Right forelimb (tissue), 1 donor: ENCODE measurements at places on chromosomes 2 and 18.

GRCh38 chr2:191155608-191156071, 4.8 kb upstream of the STAT4 start:
- no peak for DNase-seq

DNA sequence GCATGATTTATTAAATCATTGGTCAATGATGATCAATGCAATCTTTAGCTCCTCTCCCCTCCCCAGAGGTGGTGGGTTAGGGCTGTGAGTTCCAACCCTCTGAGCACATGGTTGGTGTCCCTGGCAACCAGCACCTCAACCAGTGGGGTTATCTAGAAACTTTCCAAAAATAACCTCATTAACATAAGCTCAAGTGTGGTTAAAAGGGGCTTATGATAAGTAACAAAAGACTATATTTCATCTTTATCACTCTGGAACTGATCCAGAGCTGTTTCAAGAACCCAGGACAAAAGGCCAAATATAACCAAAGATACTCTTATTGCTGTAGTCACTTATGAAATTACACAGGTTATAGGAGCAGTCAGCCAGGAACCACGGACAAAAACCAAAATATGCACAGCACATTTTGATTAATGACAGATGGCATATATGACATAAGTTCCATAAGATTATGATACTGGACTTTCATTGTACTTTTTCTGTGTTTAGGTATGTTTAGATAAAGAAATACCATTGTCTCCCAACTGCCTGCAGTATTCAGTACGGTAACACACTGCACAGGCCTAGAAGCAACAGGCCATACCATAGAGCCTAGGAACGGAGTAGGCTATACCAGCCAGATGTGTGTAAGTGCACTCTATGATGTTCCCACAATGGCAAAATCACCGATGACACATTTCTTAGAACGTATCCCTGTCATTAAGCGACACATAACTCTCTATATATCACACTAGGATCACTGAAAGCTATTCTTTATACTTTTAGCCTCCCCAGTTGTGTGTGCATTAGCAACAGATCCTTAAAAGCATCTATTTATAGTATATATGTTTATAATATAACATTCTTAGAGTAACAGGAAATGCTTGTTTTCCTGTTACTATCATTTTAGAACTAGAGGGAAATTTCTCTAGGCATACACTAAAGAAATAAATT, 31.9 kb downstream of the KIDINS220 start:
- no peak for DNase-seq

GRCh38 chr18:2853926-2854664, 7.3 kb downstream of the EMILIN2 start:
- no peak for DNase-seq

GRCh38 chr18:25144820-25145219, 207.1 kb downstream of the ZNF521 start:
- no peak for DNase-seq

GRCh38 chr18:75314117-75314516, 103.5 kb downstream of the TSHZ1 start:
- no peak for DNase-seq

GRCh38 chr2:12057436-12058166, 311.2 kb downstream of the LPIN1 start:
- no peak for DNase-seq

- DNase-seq = no peak
These were observed 496.1 kb downstream of the EIPR1 start for GRCh38 chr2:2881499-2881898.

- DNase-seq = no peak
These were observed 277.0 kb upstream of the MAP2 start for GRCh38 chr2:209146682-209147320.

DNA sequence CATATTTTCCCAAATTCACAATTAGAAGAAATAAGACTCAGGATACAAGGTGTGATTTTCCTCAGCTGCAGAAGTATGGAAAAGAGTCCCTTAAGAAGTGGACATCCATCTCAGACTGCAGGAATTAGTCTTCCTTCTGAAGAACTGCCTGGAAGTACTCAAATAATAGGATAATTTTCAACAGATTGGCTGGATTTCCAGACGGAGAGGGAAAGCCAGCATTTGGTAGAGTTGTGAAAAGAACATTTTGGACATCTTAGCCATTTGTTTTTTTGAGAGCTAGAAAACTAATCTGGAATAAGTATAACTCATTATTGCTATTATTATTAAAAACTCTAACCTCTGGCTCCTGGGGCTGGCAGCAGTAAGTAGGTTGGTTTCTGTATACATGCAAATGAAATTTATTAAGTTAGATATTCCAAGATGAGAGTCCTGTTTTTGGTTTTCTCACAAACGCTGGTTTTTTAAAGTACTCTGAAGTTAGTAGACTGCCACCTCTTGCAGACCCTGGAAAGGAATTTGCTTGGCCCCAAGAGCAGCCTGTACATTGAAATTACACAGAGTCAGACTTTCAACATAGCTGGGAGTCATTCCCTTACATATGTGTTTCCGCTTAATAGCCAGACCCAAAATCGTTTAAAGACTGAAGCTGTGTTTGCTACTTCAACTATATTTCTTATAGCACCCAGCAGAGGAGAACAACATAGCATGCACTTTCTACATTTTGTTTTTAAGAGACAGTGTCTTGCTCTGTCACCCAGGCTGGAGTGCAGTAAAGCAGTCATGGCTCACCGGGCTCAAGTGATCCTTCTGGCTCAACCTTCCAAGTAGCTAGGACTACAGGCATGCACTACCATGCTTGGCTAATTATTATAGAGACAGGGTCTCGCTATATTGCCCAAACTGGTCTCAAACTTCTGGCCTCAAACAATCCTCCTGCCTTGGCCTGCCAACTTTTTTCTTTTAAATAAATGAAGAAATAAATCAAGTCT, 142.4 kb downstream of the THADA start:
- DNase-seq = no peak

GRCh38 chr2:194090251-194090905, 1566.6 kb upstream of the SLC39A10 start:
- no peak for DNase-seq

DNA sequence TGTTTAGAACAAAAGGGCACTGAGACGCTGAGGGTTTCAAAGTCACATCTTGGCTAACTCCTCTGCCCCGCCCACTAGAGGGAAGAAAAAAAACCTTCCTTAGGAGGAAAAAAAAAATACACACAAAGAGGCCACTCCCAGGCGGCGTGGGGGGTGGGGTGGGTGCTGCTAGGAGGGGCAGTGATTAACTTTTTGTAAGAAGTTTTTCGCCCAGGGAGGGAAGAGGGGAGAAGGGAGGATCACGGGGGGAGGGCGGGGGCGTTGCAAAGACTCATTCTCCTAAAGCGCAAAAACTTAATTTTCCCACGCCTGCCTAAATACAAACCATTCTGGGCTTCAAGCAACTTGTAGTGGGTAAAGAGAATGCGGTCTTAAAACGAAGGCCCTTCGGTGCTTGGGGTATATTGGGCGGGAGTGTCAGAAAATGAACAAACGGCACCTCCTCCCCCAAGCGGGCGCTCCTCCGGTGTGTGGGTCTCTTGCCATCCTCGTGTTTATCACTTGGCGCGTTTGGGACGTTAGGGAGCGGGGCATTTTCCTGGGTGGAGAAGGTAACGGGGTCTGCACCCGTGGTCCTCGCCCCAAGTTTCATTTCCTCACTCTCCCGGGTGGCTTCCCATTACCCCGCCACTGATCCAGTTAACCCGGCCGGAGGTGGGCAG, 1.7 kb downstream of the CXCR4 start:
- DNase-seq = no peak

DNA sequence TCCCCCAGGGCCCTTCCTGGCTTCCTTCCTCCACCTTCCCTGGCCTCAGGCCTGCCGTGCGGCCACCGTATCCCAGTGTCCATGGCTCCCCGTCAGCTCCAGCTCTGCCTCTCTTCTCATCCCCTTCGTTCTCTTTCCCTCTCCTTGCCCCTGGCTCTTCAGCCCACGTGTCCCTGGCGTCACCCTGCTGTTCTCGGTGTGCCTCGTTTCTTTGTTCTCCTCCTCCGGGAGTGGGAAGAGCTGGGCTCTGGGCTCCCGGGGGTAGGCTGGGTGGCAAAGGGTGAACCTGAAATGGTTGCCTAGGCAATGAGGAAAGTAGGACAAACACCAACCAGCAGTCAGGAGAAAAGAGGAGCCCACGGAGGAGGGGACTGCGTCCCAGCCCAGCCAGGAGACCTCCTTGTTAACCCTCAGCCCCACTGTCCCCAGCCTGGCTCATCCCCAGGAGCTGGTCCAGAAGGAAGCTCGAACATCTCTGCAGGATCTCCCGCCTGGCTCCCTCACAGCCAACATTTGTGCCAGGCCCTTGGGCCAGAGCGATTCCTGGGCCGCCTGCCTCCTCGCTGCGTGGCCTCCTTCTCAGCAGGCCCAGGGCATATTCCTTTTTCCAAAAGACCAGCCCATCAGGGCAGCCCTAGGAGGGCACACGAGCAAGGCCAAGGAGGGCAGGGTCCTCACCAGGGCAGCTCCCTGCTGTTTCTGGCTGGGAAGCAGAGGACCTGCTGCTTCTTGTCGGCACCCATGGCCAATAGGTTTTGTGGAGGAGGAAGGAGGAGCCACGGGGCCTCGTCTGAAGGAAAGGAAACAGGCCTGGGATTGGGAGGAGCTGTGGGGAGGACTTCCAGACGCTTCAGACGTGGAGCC, 30.9 kb upstream of the DNMT3A start:
- no peak for DNase-seq

GRCh38 chr2:167052825-167053224, 164.5 kb downstream of the XIRP2 start:
- DNase-seq = no peak

DNA sequence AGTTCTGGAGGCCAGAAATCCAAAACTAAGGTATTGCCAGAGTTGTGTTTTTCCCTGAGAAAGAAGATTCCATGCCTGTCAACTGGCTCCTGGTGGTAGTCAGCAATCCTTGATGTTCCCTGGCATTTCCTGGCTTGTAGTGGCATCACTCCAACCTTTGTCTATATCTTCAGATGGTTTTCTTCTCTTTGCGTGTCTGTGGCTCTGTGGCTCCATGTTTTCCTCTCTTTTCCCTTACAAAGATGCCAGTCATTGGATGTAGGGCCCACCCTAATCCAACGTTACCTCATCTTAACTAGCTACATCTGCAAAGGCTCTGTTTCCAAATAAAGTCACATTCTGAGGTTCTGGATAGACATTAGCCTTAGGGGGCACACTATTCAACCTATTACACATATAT, 41.8 kb downstream of the SLC14A1 start:
- no peak for DNase-seq

DNA sequence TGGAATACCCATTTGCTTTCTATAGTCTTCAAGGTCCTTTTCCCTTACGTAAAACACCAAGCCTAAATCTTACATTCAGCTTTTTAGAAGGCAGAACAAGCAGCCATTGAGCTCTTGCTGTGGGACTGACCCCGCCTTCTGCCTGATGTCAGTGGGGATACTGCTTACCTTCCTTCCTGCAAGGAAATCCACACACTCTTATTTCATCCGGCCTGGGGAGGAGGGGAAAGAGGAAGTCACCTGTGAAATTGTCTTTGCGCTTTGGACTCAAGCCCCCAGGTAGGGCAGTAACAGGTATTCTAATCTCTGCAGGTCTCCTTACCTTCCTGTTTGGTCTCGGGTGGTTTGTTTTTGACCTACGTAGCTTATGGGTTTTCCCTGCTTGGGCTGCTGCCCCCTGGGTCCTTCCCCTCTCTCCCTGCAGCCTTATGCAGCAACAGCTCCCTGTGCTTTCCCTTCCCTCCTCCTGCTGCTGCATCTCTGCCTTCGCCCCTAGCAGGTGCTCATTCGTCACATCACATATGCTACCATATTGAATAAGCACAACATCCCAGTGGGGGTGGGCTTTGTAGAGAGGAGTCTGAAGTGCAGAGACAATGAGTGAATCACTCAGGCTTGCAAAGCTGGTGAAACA, 402.5 kb upstream of the TRIB2 start:
- DNase-seq = no peak

- no peak for DNase-seq
These were observed 20.6 kb downstream of the CIDEA start for GRCh38 chr18:12274793-12275192.

DNA sequence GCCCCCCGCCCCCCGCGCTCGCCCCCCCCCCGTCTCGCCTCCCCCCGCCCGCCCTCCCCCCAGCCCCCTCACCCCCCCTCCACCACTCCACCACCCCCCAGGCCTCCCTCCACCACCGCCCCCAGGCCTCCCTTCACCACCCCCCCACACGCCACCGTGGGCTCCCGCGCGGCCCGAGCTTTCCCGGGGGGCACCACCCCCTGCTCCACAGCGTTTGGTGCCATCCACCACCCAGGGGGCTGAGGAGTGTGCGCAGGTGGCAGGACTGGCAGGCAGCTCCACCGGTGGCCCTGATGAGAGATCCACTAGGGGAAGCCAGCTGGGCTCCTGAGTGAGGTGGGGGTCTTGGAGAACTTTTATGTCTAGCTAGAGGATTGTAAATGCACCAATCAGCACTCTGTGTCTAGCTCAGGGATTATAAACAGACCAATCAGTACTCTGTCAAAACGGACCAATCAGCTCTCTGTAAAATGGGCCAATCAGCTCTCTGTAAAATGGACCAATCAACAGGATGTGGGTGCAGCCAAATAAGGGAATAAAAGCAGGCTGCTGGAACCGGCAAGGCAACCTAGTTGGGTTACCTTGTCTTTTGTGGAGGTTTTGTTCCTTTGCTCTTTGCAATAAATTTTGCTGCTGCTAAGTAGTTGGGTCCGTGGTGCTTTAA, 43.0 kb upstream of the ITSN2 start:
- no peak for DNase-seq

- DNase-seq = no peak
These were observed 57.1 kb downstream of the LONRF2 start for GRCh38 chr2:100265226-100265625.

GRCh38 chr2:176418768-176419167, 149.5 kb downstream of the MTX2 start:
- no peak for DNase-seq

DNA sequence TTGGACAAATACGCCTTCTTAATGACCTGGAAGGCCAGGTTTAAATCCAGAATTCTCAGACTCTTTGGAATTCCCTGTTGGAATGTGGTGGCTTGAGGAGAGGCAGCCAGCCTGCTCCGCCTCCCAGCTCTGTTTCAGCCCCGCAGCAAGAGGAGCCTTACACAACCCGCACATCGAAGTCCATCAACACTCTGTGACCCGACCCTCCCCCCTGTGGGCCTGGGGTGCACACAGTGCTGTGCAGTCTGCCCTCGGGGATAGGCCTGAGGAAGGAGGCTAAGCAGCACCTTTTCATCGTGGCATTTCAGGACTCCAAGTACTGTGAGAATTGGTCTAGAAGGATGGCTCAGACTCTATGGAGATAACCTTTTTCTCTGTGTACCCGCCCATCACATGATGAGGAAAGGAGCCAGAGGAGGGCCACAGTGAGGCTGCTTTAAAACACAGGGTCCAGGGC, 73.7 kb downstream of the GREB1L start:
- no peak for DNase-seq

GRCh38 chr2:46939626-46940359, 24.2 kb upstream of the MCFD2 start:
- DNase-seq = no peak

- no peak for DNase-seq
These were observed 374.1 kb downstream of the LPIN1 start for GRCh38 chr2:12120281-12121150.
